ENCODE measurements at places on chromosomes 1 and 21. TPM values are rescaled to one million over a fixed set of nuclear protein-coding genes. Genes with fewer than 3 reads are reported as not detected.

DNA sequence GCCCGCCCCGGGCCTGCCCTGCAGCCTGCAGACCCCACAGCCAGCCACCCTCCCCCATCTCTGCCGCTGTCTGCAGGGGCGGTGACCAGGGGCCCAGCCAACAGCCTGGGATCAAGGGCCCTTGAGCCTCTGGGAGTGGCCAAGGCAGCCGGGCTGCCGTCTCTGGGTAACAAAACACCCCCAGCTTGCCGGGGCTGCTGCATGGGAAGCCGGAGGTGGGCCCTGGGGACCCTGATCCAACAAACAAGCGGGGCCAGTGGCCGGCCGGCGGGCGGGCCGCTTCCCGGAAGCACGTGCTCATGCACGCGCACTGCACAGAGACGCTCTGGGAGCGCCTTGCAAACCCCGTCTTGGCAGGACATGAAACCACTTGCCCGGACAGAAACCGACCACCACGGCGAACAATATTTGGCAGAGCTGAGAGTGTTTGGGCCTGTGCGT is 13.2 kb downstream of the MEGF6 start:
- peak overlapping the region; percentile 14 for H3K4me3 ChIP-seq
- no peaks in the 10 kb centered on the region for H3K27me3 ChIP-seq
- H3K36me3 ChIP-seq: no peaks in the 10 kb centered on the region
- H3K4me1 ChIP-seq: peaks cover 35% of the 10 kb centered on the region
- H3K27ac ChIP-seq: no peak overlapping the region

DNA sequence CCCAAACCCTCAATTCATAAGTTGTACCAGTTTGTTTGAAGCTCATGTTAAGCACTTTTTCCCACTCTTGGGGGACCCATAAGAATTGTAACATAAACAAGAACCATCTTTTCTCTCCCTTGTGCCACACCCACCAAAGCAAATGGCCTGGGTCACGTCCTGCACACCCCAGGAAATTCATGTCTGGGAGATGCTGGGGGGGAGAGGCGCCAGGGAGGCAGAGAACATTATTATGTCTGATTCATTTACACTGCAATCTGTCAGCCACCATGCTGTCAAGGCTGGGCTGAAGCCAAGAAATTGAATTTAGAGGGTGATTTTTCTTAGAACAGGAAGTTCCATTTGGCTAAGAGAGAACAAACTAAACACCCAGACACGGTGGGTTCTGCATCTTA is 37.2 kb upstream of the IPO9 start:
- H3K27me3 ChIP-seq: no peaks in the 10 kb centered on the region
- peaks cover 29% of the 10 kb centered on the region for H3K36me3 ChIP-seq
- no peak for DNase-seq
- no peak overlapping the region for H3K4me3 ChIP-seq
- peaks cover 44% of the 10 kb centered on the region for H3K4me1 ChIP-seq
- peak overlapping the region; percentile 64 for H3K27ac ChIP-seq

DNA sequence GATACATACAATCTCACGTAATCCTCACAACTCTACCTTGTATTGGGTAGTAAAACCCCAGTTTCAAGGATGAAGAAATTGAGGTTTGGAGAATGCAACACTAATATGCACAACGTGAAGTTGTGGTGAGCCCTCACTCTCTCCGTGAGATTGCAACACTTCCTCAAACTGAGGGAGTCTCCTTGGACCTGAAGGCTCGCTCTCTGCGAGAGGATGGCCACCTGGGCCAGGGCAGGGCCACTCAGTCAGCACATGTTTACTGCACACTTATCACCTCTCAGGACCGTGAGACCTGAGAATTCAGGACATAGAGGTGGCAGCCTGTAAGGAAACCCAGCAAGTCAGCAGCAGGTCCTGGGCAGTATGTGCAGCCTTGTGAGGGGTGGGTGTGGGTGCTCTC is 8.7 kb downstream of the SH3BP5L start:
- no peaks in the 10 kb centered on the region for H3K27me3 ChIP-seq
- H3K4me1 ChIP-seq: peaks cover 17% of the 10 kb centered on the region
- no peak overlapping the region for H3K4me3 ChIP-seq
- peaks cover 64% of the 10 kb centered on the region for H3K36me3 ChIP-seq
- no peak overlapping the region for H3K27ac ChIP-seq

CELA3B gene
- not detected for total RNA-seq

KRTAP23-1 gene
- not detected for total RNA-seq

CD1B gene
- 0.61 TPM for total RNA-seq

PAQR6 gene
- total RNA-seq: 1.9 TPM

DNA sequence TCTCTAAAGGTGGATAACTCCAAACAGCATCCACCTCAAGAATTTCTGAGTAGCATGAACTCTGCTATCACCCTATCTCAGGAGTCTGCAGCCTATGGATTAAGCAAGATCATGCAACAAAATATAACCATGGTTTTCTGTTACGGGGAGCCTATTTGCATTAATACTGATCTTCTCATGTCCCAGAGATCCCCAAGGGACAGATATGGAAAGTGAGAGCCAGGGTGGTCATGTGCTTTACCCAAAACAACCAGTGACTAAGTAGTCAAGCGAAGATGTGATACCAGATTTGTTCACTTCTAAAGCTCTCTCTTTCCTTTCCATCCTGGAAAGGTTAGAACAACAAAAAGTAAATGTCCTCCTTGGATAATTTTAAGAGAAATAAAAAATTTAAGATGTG is 125.1 kb downstream of the PRRX1 start:
- H3K27me3 ChIP-seq: no peaks in the 10 kb centered on the region
- H3K4me3 ChIP-seq: no peak overlapping the region
- no peaks in the 10 kb centered on the region for H3K4me1 ChIP-seq
- DNase-seq: no peak
- H3K27ac ChIP-seq: no peak overlapping the region

DNA sequence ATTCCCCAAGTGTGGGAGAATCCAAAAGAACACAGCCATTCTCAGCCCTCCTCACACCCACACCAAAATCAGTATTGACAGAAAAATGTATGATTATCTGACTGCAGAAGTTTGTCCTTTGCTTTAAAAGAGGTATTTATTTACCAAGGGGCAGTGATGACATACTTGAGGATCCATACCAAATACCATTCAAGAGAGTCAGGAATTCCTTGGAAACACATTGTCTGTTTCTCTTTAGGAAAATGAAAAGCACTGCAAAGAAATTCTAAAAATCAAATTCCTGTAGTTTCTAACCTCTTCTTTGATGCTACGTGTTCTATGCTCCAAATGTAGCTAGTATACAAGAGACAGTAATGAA is 509.6 kb upstream of the CXADR start:
- H3K36me3 ChIP-seq: no peaks in the 10 kb centered on the region
- no peak overlapping the region for H3K27ac ChIP-seq
- no peaks in the 10 kb centered on the region for H3K4me1 ChIP-seq
- no peak overlapping the region for H3K4me3 ChIP-seq
- no peak for DNase-seq

PADI4 gene
- 2.3 TPM for total RNA-seq

DNA sequence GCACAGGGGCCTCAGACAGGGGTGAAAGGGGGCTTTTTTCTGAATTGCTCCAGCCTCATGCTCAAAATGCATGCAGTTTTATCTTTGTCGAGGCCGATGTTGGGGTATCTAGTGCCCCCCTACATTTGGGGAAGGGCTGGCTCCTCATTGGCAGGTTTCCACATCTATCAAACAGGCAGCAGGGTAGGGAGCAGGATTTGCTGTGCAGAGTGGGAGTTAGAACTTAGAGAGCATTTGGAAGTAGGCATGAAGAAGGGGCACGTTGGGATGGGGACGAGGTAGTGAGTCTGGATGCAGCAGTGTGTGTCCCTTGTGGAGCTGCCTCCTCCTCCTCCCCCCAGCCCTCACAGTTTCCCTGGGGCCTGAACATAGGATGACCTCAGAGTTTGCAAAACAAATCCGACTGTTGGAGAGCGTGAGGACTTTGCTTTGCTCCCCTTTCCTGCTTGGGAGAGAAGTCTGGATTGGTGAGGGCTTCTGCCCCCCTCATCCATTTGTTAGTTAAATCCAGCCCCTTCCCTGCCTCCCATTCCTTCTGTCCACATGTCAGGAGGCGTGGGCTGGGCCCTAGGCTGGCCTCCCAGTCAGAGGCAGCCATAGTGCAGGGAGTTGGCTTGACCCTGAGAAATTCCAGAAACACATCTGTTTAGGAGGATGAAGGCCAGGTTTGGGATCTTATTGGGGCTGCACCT is 36.9 kb upstream of the GPR37L1 start:
- H3K27me3 ChIP-seq: no peaks in the 10 kb centered on the region
- H3K4me1 ChIP-seq: no peaks in the 10 kb centered on the region
- no peaks in the 10 kb centered on the region for H3K36me3 ChIP-seq
- no peak overlapping the region for H3K4me3 ChIP-seq
- DNase-seq: no peak

CNR2 gene
- total RNA-seq: 0.06 TPM

MX2 gene
- total RNA-seq: 23.0 TPM

LHX8 gene
- not detected for total RNA-seq

GRCh38 chr1:186618401-186619170 is 61.6 kb downstream of the PTGS2 start:
- H3K4me1 ChIP-seq: no peaks in the 10 kb centered on the region
- no peaks in the 10 kb centered on the region for H3K36me3 ChIP-seq
- peak overlapping the region; percentile 19 for H3K4me3 ChIP-seq
- DNase-seq: peak; percentile 75
- no peaks in the 10 kb centered on the region for H3K27me3 ChIP-seq
- no peak overlapping the region for H3K27ac ChIP-seq

OR2T11 gene
- total RNA-seq: not detected

- peaks cover 6% of the 10 kb centered on the region for H3K4me1 ChIP-seq
- H3K27me3 ChIP-seq: no peaks in the 10 kb centered on the region
- peaks cover 11% of the 10 kb centered on the region for H3K36me3 ChIP-seq
Observed at GRCh38 chr1:205604825-205605505, 26.8 kb downstream of the ELK4 start.

- H3K27ac ChIP-seq: no peak overlapping the region
- no peaks in the 10 kb centered on the region for H3K27me3 ChIP-seq
- DNase-seq: no peak
- no peaks in the 10 kb centered on the region for H3K4me1 ChIP-seq
- no peaks in the 10 kb centered on the region for H3K36me3 ChIP-seq
- H3K4me3 ChIP-seq: no peak overlapping the region
Observed at GRCh38 chr1:79839882-79840281, 833.4 kb upstream of the ADGRL4 start.

ANGPTL1 gene
- 9.3 TPM for total RNA-seq

MAP3K7CL gene
- total RNA-seq: 7.6 TPM

NVL gene
- 24.1 TPM for total RNA-seq

- peaks cover 5% of the 10 kb centered on the region for H3K4me1 ChIP-seq
- H3K4me3 ChIP-seq: no peak overlapping the region
- H3K36me3 ChIP-seq: no peaks in the 10 kb centered on the region
- no peak overlapping the region for H3K27ac ChIP-seq
Observed at GRCh38 chr1:161721738-161722343, 497 bp downstream of the FCRLB start.

- DNase-seq: no peak
- no peak overlapping the region for H3K4me3 ChIP-seq
- H3K27me3 ChIP-seq: no peaks in the 10 kb centered on the region
- no peak overlapping the region for H3K27ac ChIP-seq
- H3K4me1 ChIP-seq: peaks cover 12% of the 10 kb centered on the region
Observed at GRCh38 chr1:62728963-62729362, 40.8 kb upstream of the DOCK7 start.

SPATA21 gene
- not detected for total RNA-seq

- no peak for DNase-seq
- H3K27me3 ChIP-seq: peaks cover 34% of the 10 kb centered on the region
- H3K4me1 ChIP-seq: peaks cover 6% of the 10 kb centered on the region
- peak overlapping the region; percentile 47 for H3K4me3 ChIP-seq
- H3K36me3 ChIP-seq: no peaks in the 10 kb centered on the region
Observed at GRCh38 chr1:1069711-1070676, 4.1 kb downstream of the RNF223 start.

GRCh38 chr1:8031176-8031785 is 5.2 kb upstream of the ERRFI1 start:
- no peaks in the 10 kb centered on the region for H3K36me3 ChIP-seq
- peaks cover 32% of the 10 kb centered on the region for H3K4me1 ChIP-seq
- H3K27ac ChIP-seq: no peak overlapping the region
- no peak for DNase-seq
- H3K4me3 ChIP-seq: no peak overlapping the region

GRCh38 chr1:85975912-85976371 is 180.6 kb downstream of the COL24A1 start:
- no peak overlapping the region for H3K4me3 ChIP-seq
- DNase-seq: no peak
- H3K27ac ChIP-seq: no peak overlapping the region
- H3K36me3 ChIP-seq: no peaks in the 10 kb centered on the region
- no peaks in the 10 kb centered on the region for H3K27me3 ChIP-seq

DNA sequence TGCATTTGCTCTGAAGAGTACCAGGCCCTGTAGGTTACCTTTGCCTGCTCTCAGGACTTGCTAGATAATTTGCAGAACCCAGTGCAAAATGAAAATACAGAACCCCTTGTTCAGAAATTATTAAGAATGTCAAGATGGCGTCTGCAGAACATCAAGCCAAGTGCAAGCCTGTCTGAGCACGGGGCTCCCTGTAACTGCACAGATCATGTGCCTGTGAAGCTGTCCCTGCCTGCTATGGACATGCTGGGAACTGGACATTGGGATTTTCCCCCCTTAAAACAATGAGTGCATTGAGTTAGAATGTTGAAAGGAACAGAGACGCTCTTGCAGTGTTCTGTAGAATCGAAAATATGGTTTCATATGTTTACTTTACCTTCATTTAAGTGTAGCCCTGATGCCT is 2.9 kb downstream of the CLDN14 start:
- no peak overlapping the region for H3K4me3 ChIP-seq
- H3K27me3 ChIP-seq: no peaks in the 10 kb centered on the region
- no peak for DNase-seq

- peak overlapping the region; percentile 27 for H3K27ac ChIP-seq
- no peak for DNase-seq
- H3K4me1 ChIP-seq: peaks cover 37% of the 10 kb centered on the region
- no peak overlapping the region for H3K4me3 ChIP-seq
- no peaks in the 10 kb centered on the region for H3K27me3 ChIP-seq
Observed at GRCh38 chr21:29342363-29342957, 43.7 kb downstream of the BACH1 start.

- no peaks in the 10 kb centered on the region for H3K36me3 ChIP-seq
- no peak overlapping the region for H3K4me3 ChIP-seq
- H3K27ac ChIP-seq: no peak overlapping the region
- no peak for DNase-seq
- H3K27me3 ChIP-seq: peaks cover 17% of the 10 kb centered on the region
Observed at GRCh38 chr1:20491178-20491577, 5.2 kb upstream of the CAMK2N1 start.

APCS gene
- not detected for total RNA-seq

GRCh38 chr1:3033790-3034090 is 12.5 kb downstream of the ACTRT2 start:
- H3K27ac ChIP-seq: no peak overlapping the region
- no peaks in the 10 kb centered on the region for H3K4me1 ChIP-seq
- H3K27me3 ChIP-seq: peaks cover 21% of the 10 kb centered on the region
- no peak for DNase-seq
- no peak overlapping the region for H3K4me3 ChIP-seq

IPO13 gene
- 24.9 TPM for total RNA-seq

SLC9C2 gene
- total RNA-seq: 0.26 TPM

DNA sequence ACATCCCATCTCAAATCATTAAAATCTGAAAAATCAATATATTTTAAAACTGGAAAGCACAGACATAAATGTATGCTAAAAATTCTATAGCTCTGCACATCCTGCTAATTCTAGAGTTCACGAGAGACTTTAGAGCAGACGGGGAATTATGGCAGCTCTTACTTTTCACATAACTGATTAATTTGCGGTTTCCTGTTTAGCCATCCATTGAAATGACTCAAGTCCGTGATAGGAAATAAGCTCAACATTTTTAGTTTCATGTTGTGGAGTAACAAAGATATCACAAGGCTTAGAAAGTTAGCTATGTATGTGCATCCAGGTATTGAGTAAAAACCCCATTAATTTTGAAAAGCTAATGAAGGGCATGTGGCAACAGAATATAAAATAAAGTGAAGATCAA is 123.2 kb downstream of the SMYD2 start:
- H3K27ac ChIP-seq: no peak overlapping the region
- H3K27me3 ChIP-seq: no peaks in the 10 kb centered on the region
- no peak for DNase-seq
- peaks cover 5% of the 10 kb centered on the region for H3K4me1 ChIP-seq
- peaks cover 15% of the 10 kb centered on the region for H3K36me3 ChIP-seq

All from upper lobe of right lung (tissue), 1 donor.